ENCODE measurements at places on chromosomes 2 and 18.
A peak's percentile ranks its signal among the peaks of the same experiment; 100 is the strongest.

DNA sequence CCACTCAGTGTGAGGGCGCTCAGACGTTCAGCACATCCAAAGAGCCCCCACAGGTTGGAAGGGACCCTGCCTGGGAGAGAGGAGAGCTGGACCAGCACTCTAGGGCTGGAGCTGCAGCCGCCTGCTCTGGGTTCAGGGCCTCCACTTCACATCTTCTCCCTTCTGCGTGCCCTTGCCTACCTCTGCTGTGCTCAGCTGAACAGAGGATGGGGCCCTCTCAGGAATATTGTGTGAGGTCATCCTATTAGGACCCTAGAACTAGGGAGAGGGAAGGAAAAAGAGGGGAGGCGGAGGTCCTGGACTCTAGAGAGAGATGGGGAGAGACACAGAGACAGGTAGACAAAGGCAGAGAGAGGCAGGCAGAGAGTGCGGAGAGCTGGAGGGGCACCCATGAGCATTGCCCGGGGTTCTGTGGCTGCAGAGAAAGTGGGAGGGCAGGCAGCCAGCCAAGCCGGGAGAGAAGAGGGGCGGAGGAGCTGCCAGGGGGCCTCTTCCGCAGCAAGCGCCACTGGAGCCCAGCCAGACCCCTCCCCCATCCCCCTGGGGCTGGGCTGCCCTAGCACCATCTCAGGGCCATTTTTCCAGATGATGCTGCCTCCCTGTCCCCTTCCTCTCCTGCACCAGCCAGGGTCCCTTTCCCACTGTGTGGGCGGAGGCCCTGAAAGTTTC lies 8.3 kb upstream of the TNS1 start:
- no peak for DNase-seq

DNA sequence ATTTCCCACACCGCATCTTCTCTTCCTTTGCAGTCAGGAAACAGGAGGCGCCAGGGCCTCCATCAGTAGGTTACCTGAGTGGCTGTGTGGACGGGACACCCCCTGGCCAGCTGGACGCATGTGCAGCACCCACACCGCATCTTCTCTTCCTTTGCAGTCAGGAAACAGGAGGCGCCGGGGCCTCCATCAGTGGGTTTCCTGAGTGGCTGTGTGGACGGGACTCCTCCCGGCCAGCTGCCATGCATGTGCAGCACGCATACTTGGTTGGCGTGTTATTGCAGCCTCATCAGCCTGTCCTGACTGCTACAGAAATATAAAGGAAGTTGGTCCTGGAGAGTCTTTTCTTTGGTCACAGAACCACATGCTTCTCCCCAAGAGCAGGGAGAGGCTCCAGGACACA lies 74.6 kb downstream of the DCDC2C start:
- no peak for DNase-seq

- DNase-seq: no peak
Observed at GRCh38 chr2:162159446-162159845, 7.4 kb upstream of the GCG start.

DNA sequence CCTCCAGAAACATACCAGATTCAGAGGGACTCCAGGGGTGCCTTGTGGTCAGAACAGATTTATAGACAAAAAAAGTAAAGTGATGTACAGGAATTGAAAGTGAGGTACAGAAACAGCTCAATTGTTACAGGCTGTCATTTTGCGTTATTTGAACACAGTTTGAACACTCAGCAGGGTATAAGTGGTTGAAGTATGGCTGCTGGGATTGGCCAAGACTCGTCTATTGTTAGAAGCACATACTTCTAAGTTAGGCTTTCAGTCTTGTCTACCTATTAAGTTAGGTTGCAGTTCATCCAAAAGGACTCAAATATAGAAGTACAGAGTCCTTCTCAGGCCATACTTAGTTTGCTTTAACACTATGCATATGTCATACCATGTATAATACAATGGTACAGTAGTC lies 21.0 kb upstream of the GRB14 start:
- DNase-seq: no peak

GRCh38 chr18:77059294-77059916 lies 73.2 kb downstream of the MBP start:
- no peak for DNase-seq

GRCh38 chr2:133766164-133766832 lies 198.0 kb upstream of the NCKAP5 start:
- DNase-seq: no peak

DNA sequence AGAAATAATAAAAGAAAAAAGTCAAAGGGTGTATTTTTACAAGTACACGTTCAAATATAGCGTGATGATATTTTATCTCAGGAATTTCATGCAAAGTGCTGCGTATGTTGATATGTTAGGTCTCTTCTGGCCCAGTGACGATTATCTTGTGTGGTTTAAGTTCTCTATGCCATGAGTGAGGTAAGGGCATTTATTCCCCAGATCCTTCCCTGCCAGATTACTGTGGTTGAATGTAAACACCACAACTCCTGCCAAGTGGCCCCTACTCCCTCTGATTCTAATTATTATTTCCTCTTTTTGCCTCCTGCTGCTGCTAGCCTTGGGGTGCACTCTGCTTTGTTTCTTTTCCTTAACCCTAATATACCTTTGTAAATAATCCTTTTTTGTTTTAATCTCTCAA lies 12.2 kb downstream of the SCN2A start:
- no peak for DNase-seq

GRCh38 chr18:3693410-3693809 lies 243.4 kb downstream of the TGIF1 start:
- DNase-seq: no peak

DNA sequence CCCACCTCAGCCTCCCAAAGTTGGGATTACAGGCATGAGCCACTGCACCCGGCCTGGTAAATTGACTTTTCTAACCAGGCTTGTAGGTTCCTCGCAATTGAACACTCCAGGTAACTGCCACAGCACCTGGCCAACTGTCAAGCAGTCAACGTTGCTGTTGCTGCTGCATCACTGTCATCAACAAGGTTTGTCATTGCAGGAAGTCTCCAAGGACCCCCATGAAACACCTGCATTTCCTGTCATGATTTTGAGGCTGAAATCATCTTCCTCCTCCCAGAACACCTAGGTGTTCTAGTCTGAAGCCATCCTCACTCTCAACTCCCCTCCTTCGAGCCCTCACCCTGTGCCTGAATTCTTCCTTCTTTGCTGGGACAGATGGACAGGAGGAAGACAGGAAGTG lies 29.7 kb downstream of the GYPC start:
- DNase-seq: no peak

- DNase-seq: peak; percentile 87
Observed at GRCh38 chr2:109331896-109332848, 203.2 kb downstream of the SH3RF3 start.

DNA sequence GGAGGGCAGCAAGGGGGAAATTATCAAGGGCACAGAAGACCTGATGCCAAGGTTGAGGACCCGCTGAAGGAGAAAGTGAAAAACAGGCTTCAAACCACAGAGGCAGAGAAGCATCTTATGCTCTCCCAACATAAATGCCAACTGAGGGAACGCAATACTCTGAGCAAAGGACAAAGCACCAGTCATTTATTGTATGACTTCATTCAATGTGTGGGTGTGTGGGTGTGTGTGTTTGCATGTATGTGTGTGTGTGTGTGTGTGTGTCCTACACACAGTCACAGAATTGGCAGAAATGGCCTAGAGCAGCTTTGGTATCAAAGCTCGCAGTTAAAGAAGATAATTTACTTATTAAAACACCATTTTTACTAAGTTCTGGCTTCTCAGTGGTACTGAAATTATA lies 51.4 kb downstream of the UXS1 start:
- DNase-seq: no peak

DNA sequence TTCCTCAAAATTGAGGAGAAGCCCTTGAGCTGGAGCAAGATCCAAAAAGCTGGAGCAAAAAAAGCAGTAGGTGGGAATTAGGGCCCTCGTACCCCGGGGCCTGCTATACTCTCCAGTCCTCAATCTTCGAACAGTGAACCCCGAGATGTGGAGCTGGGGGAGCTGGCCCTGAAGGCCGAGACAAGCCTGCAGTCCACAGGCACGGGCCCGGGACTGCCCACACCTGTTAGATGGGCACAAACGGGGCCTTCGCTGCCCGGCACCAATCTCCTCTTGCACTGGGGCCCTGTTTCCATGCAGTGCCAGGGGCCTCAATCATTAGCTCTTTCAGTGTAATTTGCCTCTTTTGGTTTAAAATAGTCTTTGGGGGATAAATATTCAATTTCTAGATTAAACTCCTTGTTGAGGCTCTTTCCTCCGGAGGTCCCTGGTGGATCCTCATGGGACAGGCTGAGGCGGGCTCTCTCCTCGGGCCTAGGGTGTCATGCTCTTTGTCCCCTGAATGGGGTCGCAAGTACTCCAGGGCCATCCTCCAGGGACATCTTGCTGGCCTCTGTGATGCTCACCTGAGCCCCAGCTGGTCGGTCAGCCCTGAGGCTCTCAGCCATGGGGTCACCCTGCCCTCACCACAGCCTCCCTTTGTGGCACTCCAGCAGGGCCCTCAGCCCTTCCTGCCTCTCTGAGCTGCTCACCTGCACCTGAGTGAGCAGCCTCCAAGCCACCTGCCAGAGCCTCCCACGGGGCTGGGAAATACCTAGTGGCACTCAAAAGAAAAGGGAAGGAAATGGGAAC lies 223.6 kb downstream of the ALPK2 start:
- DNase-seq: no peak

GRCh38 chr2:3756306-3756705 lies 52.9 kb downstream of the DCDC2C start:
- no peak for DNase-seq

- peak; percentile 82 for DNase-seq
Observed at GRCh38 chr2:60555066-60555782, 1.8 kb upstream of the BCL11A start.

- DNase-seq: peak; percentile 10
Observed at GRCh38 chr2:95344215-95344583, 47.1 kb downstream of the KCNIP3 start.

GRCh38 chr2:233336541-233336940 lies 17.8 kb upstream of the DGKD start:
- DNase-seq: no peak

GRCh38 chr2:97878865-97879264 lies 116.9 kb downstream of the TMEM131 start:
- DNase-seq: no peak

- no peak for DNase-seq
Observed at GRCh38 chr2:173049831-173050230, 25.8 kb upstream of the MAP3K20 start.

- DNase-seq: no peak
Observed at GRCh38 chr18:67901573-67901972, 385.1 kb upstream of the DSEL start.

- no peak for DNase-seq
Observed at GRCh38 chr2:156901373-156902031, 356.0 kb upstream of the GALNT5 start.

DNA sequence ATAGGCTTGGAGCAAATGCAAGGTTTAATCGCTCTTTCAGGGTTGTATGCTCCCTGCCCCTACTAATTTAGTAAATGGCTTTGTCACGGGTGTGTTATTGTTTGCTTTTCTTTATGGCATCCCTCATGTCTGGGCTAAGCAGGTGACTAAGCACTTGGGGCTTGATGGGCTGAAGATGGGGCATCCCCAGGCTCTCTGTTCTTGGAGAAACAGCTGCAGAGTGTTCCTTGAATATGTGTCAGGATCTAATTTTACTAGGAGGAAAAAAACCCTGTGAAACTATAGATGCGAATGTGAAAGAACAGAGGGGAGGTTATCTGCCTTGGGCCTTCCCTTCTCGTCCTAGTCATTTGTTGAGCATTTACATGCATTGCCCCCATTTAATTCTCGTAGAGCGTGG lies 94.7 kb upstream of the TAF1B start:
- no peak for DNase-seq

DNA sequence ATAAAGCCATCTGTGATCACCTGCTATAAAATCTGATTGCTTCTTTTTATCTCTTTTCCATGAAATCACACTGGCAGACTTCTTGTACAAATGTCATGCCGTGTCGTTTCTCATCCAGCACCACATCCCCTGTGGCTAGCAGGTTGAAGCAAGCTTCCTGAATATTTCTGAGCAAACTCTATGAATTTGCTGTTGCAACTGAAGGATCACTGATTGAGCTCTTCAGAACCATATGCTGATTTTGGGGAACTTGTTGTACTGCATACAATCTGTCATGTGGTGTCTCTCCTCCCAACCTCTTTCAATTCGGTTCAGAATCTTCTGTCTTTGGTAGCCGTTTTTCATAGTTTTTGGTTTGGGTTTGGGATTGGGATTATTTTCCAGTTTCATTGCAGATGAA lies 57.7 kb upstream of the RBMS1 start:
- no peak for DNase-seq

DNA sequence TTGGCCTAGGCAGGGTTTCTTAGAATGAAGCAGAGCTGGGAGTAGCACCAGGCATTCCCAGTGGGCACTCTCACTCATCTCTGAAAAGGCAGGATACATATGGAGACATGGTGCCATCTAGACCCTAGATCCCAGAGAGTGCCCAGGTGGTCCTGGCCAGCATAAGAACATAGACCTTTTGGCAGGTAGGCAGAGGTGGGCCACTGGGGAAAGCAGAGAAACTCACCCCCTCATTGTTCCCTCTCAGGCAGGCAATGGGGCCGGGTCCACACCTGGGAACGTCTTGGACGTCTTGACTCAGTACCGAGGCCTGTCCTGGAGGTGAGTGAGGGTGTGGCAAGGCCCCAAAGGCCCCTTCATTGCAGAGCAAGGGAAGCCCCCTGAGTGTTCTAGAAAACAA lies 69.2 kb downstream of the PLB1 start:
- DNase-seq: no peak

GRCh38 chr2:204892506-204893255 lies 347.4 kb downstream of the PARD3B start:
- no peak for DNase-seq

DNA sequence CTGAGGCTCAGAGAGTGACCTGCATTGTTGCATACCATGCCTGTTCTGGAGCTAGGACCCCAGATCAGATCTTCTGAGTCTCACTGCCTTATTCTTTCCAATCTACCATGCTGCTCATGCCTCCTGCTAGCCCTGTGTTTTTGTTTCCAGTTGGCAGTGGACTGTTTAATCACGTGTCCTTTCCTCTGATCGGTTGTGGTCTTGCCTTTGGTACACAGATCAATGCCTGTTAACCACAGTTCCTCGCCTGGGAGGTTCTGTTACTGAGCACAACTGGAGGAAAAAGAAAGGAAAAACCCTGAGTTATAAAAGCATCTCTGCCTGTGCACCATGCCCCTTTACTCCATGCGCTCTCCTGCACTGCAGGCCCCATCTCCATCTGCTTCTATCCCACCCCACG lies 329.1 kb downstream of the SETBP1 start:
- DNase-seq: no peak

DNA sequence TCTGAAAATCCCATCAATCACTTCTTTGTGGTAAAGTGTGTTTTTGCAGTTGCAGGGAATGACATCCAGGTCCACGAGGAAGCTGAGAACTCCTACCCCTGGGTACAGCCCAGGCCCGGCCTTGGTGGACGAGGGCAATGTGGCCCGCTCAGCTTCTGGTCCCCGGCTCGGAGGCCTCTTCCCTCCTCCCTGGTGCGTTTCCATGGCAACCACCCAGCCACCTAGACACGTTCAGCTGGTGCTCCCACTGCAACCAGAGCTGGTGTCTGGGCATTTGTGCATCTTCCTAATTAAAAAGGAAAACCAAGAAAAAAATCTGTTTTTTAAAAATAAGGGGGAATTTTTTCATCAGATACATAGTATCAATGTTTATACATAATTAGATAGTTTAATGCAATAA lies 603.6 kb upstream of the SALL3 start:
- no peak for DNase-seq

All from femur (tissue), 1 donor.